ENCODE measurements at places on chromosomes 2 and 18.

- DNase-seq = no peak
Observed at GRCh38 chr2:235638541-235639427, 144.9 kb downstream of the AGAP1 start.

- no peak for DNase-seq
Observed at GRCh38 chr2:1990724-1991123, 246.4 kb upstream of the PXDN start.

DNA sequence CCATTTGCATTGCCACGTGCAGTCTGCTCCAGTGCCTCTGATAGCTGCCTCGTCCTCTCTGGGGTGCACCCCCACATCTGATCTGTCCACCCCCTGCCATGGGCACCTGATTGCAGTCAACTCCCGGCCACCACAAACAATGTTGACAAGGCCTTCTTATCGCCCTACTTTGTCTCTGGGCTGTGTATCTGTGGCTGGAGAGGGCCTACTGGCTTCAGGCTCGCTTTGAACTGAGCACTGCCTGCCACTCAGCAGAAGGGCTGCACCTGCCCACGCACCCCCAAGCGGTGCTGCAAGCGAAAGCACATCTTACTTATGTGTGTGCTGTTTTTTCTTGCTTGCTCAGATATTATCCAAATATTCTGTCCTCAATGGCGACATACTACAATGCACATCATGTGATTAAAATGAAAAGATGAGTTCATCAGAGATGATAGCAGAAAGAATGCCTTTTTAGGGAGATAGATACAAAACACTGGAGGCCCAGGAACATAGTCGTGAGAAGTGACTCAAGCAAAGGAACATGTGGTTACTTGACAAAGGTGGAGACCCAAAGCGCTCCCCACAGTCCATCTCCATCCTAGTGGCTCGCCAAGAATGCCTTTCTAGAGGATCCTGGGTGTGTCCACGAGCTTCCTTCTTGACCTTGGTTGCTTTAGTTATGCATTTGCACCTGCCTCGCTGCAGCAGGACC, 28.8 kb downstream of the FBLN7 start:
- no peak for DNase-seq

DNA sequence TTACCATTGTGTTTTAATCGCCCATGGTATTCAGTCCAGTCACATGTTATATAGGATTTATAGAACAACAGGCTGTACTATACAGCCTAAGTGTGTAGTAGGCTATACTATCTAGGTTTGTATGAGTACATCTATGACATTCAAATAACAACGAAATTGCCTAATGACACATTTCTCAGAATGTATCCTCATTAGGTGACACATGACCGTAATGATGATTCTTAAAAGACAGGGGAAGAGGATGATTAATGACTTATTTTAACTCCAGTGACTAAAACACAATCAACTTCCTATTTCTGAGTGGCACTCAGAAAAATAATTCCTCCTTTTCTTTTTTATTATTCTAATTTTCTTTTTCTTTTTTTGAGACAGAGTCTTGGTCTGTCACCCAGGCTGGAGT, 63.0 kb upstream of the ACSL3 start:
- DNase-seq = no peak

DNA sequence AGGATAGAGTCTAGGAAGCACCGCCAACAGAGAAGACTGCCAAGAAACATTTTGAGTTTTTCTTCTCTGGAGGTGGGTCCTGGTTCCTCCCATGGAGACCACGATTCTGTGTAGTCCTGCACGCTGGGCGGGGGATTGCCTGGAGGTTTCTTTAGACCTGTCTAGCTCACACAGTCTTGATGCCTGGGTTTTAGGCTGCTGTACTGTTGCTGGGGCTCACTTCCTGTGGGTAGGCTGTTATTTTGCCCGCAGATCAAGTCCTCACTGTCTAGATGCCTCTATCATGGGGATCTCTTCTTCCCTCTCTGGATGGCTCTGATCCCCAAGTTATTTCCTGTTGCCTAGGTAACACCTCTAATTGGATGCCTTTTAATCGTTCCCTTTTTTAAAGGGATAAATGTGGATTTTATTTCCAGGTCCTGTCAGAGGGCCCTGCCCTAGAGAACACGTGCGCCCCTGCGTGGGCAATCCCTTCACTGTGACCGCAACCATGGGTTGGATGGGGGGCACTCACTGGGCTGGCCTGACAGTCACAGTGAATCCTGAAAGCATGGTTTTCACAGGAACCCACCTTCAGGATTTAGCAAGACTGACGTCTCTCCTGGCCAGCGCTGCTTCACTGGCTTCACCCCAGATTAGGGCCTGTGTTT, 115.7 kb downstream of the MSH2 start:
- no peak for DNase-seq

DNA sequence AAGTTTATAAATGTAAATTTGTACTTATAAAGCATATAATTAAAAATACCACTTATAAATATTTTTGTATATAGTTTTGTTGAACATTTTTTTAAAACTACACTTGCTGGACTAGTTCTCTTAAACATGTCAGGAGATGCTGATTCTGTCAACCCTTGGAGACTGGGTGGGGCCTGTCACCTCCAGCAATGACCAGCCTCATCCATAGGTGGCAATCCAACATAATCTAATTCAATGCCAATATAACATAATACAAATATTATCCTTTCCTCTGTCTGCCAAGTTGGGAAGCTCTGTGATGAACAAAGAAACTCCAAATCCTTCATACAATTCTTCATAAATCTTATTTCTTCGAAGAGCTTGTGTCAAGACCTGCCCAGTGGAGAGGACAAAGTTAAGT, 140.4 kb downstream of the RBMS1 start:
- DNase-seq = no peak

DNA sequence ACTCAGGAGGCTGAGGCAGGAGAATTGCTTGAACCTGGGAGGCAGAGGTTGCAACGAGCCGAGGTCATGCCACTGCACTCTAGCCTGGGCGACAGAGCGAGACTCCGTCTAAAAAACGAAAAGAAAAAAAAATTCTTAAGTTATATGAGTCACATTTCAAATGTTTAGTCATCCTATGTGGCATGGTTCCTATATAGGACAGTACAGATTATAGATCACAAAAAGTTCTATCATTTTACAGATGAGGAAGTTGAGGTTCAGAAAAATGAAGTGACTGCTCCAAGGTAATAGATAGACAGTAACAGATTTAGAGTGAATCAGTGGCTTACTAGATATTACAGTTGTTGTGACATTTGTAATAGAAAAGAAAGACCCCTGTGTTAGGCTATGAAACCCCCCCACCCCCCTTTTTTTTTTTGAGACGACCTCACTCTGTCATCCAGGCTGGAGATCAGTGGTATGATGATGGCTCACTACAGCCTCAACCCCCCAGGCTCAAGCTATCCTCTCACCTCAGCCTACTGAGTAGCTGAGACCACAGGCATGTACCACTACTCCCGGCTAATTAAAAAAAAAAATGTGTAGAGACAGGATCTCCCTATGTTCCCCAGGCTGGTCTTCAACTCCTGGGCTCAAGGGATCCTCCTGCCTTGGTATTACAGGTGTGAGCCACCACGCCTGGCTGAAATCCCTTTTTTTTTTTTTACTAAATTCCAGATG, 22.7 kb downstream of the PTPN4 start:
- no peak for DNase-seq

DNA sequence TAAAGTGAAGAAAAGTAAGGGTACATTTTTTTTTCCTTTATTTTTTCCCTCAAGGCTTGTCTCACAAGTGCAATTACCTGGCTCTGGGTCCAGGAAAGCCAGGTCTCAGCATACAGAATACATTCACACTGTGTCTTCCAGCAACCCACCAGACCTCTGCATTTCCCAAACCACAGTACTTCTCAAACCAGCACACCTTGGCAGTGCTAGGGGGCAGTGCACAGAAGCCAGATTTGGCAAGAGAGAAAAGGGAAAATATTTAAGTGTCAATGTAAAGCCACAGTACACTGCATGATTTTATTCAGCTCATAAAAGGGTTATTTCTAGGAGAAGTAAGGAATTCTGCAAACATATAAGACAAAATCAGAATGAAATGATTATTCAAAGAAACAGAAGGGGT, 172.8 kb downstream of the NRXN1 start:
- DNase-seq = no peak

DNA sequence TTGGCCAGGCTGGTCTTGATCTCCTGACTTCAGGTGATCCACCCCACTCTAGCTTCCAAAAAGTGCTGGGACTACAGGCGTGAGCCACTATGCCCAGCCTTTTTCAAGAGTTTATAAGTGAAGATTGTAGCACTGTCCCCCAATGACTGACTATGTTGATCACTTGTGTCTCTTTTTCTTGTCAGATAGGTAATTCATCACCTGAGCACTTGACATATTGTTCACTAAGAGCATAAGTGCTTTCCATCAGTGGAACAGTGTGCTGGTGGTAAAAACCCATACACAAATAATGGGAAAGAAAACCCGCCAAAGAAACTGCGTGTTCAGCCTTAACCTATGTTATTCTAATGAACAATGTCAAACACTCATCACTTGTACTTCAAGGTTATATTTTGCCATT, 414.4 kb upstream of the CDH7 start:
- no peak for DNase-seq

GRCh38 chr2:85800586-85800985, 46.8 kb downstream of the ATOH8 start:
- DNase-seq = no peak

GRCh38 chr2:206800506-206801417, 35.4 kb downstream of the FASTKD2 start:
- DNase-seq = peak; percentile 8

DNA sequence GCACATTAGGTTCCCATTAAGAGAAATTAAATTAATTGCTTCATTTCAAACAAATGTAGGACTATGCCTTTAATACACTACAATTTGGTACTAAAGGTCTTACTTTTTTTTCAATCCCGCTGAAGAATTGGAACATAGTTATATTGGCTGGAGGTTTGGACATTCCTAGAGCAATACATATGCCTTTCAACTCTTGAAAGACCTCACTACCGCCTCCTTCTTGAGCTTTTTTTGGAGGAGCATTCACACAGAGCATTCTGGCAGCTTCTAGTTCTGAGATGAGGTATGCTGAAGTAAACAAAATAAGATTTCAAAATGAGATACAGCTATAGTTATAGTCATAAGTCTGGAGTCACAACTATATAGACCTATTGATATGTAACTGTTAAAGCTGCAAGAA, 10.9 kb downstream of the FAM98A start:
- no peak for DNase-seq

- DNase-seq = no peak
Observed at GRCh38 chr2:209845666-209846065, 74.0 kb downstream of the UNC80 start.

GRCh38 chr2:158346032-158346431, 110.5 kb downstream of the CCDC148 start:
- no peak for DNase-seq

GRCh38 chr2:220243571-220243970, 616.1 kb downstream of the SLC4A3 start:
- DNase-seq = no peak

- no peak for DNase-seq
Observed at GRCh38 chr2:9318461-9319337, 104.6 kb downstream of the ITGB1BP1 start.

All from effector memory CD4-positive, alpha-beta T cell (primary cell).